CD8-positive, alpha-beta memory T cell (primary cell): ENCODE measurements at places on chromosomes 6 and 20. TPM values are rescaled to one million over a fixed set of nuclear protein-coding genes. Genes with fewer than 3 reads are reported as not detected.
A peak's percentile ranks its signal among the peaks of the same experiment; 100 is the strongest.

GRCh38 chr6:27138837-27139755 is 108.4 kb upstream of the PRSS16 start:
- H3K27ac ChIP-seq: peak overlapping the region; percentile 85
- H3K36me3 ChIP-seq: no peaks in the 10 kb centered on the region
- DNase-seq: peak; percentile 30
- peaks cover 51% of the 10 kb centered on the region for H3K4me1 ChIP-seq

DNA sequence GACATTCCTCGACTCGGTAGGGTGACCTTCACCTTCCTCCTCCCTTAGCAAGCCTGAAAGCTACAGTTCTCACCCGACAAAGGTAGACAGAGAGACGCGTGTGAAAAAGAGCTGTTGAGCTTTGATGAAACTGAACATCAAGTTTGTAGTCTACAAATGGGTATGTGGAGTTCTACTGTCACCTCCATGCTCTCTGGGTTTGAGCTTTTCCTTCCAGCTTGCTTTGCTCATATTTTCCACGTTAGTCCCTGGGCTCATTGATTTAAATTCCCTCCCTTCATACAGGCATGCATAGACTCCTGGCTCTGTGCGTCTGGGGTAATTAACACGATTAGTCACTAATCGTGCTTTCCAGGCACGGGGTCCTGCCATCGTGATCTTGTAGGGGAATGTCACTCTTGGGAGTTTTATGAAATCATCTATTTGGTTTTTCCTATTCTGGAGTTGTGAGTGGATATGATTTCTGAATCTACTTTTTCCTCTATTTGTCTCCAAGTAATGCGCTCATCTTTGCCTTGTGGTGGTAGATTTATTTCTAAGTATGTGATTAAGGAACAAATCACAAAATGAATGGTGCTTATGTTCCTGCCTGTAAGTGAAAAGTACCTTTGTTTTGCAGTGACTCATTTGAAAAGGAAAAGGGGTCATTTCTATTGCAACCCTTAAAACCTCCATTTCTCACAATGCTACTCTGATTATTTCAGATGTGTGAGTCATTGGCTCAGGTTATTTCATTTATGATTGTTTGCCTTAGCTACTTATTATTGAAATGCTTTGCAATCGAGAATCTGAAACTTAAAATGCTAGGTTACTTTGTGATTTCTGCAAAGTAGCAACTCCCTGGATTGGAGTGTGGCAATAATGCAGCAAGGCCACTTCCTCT is 154.6 kb downstream of the ZDHHC14 start:
- peak overlapping the region; percentile 22 for H3K27ac ChIP-seq
- H3K4me3 ChIP-seq: peak overlapping the region; percentile 9
- peaks cover 42% of the 10 kb centered on the region for H3K4me1 ChIP-seq
- no peak for DNase-seq
- H3K27me3 ChIP-seq: no peaks in the 10 kb centered on the region
- no peaks in the 10 kb centered on the region for H3K36me3 ChIP-seq

DNA sequence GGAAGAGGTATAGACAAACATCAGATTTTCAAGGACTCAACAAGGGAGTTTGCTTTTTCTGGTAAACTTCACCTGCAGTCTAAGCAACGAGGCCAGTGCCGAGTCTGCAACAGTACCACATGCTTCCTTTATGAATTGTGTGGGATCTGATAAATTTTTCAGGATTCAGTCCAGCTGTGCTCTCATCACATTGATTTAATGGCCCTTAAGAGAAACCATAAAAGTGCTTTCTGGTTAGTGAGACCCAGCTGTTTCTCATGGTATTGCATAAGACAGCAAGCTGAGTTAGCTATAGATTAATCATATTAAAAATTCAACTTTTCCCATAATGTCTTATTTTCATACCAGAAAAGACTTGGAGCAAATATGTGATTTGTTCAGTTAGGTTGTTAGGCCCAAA is 291.4 kb downstream of the CENPW start:
- no peaks in the 10 kb centered on the region for H3K27me3 ChIP-seq
- no peak overlapping the region for H3K27ac ChIP-seq
- H3K4me3 ChIP-seq: no peak overlapping the region

The AVP gene
- total RNA-seq: not detected

The CAGE1 gene
- not detected for total RNA-seq

GRCh38 chr6:138572167-138572875 is 73.0 kb upstream of the NHSL1 start:
- H3K4me1 ChIP-seq: no peaks in the 10 kb centered on the region
- H3K36me3 ChIP-seq: no peaks in the 10 kb centered on the region
- H3K27ac ChIP-seq: no peak overlapping the region
- no peak for DNase-seq
- peaks cover 16% of the 10 kb centered on the region for H3K27me3 ChIP-seq

The MCHR2 gene
- not detected for total RNA-seq

The C6orf118 gene
- total RNA-seq: not detected

The SEMG1 gene
- total RNA-seq: not detected

The TGM3 gene
- not detected for total RNA-seq

DNA sequence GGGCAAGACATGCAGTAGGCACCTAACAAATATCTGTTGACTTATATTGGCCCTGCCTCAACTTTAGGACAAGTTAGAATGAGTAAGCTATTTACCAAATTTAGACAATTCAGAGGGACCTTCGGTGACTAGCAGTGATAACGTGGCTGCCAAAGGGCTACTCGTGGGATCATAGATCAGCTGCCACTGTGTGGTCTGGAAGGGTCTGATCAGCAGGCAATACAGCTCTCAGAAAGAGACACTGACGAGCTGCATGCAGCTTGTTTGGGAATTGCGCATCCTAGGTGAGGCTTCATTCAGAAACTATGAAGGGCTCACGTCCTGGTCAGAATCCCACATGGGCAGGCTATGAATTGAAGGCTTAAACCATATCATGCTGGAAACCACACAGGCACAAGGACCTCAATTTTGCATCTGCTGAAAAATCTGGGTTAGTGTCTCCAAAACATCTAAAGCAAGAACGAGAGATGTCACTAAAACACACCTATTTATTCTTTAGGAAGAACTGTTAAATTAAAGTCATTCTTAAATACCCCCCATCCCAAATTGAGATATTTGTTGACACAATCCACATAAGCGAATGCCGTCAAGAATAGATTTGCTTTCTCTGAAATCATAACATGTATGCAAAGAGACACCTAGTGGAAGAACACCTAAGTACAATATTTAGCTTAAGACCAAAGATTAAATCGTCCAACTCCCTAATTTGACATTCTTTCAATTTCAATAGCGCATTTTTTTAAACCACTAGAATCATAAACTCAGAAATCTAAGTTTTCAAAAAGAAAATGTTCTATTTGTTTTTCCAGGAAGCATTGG is 79.6 kb downstream of the IPCEF1 start:
- no peaks in the 10 kb centered on the region for H3K36me3 ChIP-seq
- H3K27me3 ChIP-seq: no peaks in the 10 kb centered on the region
- peaks cover 15% of the 10 kb centered on the region for H3K4me1 ChIP-seq
- H3K27ac ChIP-seq: no peak overlapping the region

- no peaks in the 10 kb centered on the region for H3K27me3 ChIP-seq
- H3K4me3 ChIP-seq: no peak overlapping the region
- no peak for DNase-seq
These were observed 59.6 kb downstream of the ERMARD start for GRCh38 chr6:169811072-169811471.
